T-cell (primary cell): ENCODE measurements at places on chromosomes 16 and 17.

GRCh38 chr17:57701124-57701523, 44.0 kb downstream of the CCDC182 start:
- DNase-seq = no peak

DNA sequence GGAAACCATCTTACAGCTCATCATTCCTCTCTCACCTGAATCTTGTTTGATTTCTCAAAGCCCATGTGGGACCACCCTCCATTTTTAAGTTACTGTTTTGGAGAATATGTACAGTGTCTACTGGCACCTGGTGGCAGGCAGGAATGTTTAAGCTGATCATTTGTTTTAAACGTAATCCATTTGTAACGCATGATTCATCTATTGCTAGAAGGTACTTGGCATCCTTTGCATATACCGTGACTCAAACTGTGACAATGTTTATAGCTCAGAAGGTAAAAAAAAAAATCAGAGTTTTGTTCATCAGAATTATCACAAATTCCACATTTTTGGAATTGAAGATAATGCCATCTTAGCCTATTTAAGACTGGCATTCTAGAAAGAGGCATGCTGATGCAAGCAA, 1007.5 kb upstream of the EEF2KMT start:
- DNase-seq = no peak

- no peak for DNase-seq
Observed at GRCh38 chr17:77458202-77459017, 317.6 kb downstream of the SEC14L1 start.

GRCh38 chr16:20504418-20504817, 53.1 kb downstream of the ACSM2A start:
- no peak for DNase-seq

- no peak for DNase-seq
Observed at GRCh38 chr17:20084621-20085282, 75.6 kb downstream of the SPECC1 start.

DNA sequence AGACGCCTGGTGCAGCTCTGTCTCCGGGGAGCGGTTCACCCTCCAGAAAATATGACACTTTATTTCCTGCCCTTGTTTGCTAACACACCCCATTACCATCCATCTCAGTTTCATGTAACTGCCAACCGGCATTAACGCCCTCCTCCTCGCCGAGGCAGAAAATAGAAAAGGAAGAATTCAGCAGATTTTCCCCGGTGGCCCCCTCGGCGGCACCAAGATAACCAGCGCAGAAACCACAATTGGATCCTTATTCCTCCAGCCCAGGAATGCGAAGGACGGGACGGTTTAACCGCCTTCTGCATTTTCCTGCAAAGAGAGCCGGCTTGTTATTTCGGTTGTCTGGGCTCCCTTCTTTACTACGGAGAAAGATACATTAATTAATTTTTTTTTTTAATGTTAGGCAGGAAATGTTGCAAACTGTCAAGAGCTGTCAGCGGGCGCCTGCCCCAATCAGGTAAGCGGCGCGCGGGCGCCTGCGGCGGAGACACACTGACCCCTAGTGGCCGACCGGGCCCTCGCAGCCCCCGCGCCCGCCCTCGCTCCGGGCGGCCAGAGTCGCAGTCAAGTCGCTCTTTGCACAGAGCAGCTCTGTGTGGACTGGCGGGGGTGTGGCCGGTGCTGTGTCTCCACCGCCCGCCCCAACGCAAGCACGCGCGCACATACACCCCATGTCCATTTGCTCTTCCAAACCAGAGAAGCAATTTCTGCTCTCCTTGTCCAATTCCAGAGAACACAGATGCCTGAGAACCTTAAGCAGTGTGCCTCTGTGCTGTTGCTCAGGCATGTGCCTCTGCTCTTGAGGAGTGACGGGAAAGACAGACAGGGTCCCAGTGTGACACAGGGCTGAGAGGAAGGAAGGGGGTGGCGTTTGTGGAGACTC, 53.6 kb downstream of the C17orf67 start:
- peak; percentile 79 for DNase-seq

GRCh38 chr17:8925141-8925540, 40.4 kb downstream of the PIK3R5 start:
- DNase-seq = no peak

- DNase-seq = no peak
Observed at GRCh38 chr17:43526886-43527648, 19.1 kb downstream of the ETV4 start.

DNA sequence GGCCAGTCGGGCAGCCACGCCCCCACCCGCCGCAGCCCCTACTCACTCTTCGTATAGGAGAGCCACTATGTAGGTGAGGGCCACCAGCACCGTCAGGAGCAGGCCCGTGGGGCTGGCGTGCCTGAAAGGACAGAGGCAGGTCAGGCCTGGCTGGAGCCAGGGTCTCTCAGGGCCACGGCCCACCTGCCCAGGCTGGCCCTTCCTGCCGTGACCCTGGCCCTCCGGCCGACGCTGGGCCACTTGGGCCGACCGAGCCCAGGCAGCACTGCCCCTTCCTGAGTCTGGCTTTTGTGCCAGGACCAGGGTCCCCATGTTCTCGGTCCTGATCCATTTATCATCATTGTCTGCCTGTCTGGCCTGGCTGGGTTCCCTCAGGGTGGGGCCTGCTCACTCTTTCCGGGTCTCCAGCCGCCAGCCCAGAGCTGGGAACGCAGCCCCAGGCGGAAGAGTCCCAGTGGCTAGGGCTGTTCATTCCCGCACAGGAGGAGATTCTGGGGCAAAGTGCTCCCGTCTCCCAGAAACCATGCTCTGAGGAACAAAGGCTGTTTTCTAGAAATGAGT, 10.1 kb upstream of the RASD1 start:
- no peak for DNase-seq

DNA sequence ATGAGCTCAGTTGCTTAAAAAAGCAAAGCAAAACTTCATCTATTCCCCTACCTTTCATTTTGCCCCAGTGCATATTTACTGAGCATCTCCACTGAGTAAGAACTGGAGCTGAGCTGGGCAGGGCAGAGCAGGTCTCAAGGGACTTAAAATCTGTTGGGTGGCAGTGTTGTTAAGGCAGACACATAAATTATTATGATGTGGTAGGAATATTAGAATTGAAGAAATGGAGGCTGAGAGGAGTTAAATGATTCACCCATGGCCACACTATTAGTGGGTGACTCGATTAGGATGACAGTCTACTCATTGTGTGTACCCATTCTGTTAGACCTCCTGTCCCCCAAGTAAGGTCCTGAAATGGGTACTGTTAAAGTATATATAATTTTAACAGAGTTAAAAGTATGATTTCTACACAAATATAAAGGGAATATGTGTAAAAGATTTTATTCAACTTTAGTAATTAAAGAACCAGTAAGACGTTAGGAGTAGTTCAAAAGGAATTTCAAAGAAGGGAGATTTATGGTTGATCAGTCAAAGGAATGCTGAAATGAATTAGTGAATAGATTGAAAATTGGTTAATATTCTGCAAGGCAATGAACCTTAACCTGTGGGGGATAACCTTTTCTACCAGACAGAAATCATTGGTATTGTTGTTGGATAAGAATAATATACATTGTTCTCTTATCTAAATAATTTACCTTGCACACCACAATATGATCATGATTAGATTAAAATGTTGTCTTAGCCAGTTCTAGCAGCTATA, 17.5 kb downstream of the ITGB3 start:
- DNase-seq = no peak

- peak; percentile 67 for DNase-seq
Observed at GRCh38 chr17:30363715-30364202, 15.0 kb upstream of the CPD start.

DNA sequence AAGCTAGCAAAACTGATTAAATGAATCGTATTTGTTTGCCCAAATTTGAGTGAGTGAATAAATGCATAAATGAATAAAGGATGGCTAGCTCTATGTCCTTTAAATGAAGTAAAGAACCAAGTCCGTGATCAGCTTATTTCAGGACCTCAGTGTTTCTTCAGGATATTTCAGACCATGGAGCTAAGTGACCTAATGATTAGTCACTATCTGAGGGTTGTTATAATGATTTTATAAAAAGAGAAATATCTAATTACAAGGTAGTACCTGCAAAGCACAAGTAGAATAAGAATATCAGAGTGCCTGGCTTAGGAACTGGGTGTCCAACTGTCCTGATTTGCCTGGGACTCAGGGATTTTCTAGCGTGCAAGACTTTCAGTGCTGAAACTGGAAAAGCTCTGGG, 12.5 kb downstream of the KCNJ2 start:
- DNase-seq = no peak

DNA sequence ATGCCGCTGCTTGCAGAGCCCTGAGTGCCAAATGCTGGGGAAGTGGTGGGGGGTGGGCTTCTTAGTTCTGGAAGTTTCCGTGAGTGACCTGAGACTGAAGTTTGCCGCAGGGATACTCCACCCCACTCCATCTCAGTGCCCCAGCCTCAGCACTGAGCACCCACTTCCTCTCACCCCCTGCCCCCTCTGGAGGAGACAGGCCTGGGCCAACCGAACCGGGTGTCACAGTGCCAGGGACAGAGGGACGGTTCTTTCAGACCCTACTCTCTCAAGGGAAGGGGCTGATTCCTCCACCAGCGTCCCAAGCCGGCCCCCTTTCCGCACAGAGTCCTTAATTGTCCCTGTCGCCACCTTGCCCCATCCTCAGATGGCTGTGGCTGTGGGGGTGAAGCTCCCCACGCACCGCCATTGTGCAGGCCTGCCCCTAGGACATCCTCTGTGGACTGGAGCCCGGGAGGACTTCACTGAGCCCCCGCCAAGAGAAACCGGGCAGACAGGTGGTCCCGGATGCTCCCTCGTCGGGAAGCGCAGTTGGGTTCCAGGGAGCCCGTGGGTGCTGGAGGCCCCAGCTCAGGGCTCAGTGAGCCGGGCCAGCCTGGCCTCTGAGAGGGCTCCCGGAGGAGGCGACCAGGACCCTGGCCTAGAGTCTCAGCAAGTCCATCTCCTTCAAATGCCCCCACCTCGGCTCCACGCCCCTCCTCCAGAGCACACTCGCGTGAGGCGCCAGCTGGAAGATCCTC, 1.6 kb upstream of the KREMEN2 start:
- DNase-seq = no peak

GRCh38 chr16:77897831-77898605, 109.7 kb downstream of the VAT1L start:
- DNase-seq = no peak

- no peak for DNase-seq
Observed at GRCh38 chr16:35631261-35631945, 2172.0 kb downstream of the TP53TG3F start.

- DNase-seq = no peak
Observed at GRCh38 chr16:88047462-88047861, 96.2 kb downstream of the BANP start.

GRCh38 chr16:66591018-66591417, 11.8 kb downstream of the CMTM2 start:
- DNase-seq = no peak

- no peak for DNase-seq
Observed at GRCh38 chr16:57113042-57113453, 20.7 kb downstream of the CPNE2 start.

DNA sequence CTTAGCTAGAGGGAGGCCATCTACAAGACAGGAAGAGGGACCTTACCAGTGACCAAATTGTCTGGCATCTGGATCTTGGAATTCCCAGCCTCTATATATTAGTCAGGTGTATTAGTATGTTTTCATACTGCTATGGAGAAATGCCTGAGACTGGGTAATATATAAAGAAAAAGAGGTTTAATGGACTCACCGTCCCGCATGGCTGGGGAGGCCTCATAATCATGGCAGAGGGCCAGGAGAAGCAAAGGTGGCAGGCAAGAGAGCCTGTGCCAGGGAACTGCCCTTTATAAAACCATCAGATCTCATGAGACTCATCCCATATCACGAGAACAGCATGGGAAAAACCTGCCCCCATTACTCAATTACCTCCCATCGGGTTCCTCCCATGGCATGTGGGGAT, 500.2 kb downstream of the SHISA9 start:
- DNase-seq = no peak

GRCh38 chr16:59242556-59242955, 508.4 kb upstream of the GOT2 start:
- DNase-seq = no peak

- no peak for DNase-seq
Observed at GRCh38 chr17:12422651-12423050, 243.0 kb upstream of the MYOCD start.

- DNase-seq = no peak
Observed at GRCh38 chr16:53611179-53611696, 92.4 kb downstream of the RPGRIP1L start.

GRCh38 chr16:58127634-58128033, 1.5 kb downstream of the CFAP20 start:
- DNase-seq = no peak

DNA sequence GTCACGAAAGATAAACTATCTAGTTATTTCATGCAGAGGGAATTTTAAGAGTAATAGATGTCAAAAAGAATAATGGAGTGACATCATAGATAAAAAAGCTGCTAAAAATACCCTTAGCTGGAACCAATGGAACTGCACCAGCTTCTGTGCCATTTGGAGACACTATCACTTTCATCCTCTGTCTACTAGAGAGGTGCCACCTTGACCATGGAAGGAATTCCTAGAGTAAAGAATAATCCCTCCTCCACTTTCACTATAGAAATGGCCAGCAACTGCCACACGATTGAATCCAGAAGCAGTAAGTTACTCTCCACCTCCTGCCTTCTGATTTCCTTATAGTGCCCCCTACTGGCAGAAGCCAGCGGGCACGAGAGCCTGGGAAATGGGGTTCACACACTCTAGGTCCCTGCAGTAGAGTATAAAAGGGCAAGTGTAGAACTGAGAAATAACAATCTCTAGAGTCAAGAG, 2.8 kb upstream of the ALDH3A2 start:
- DNase-seq = peak; percentile 45

DNA sequence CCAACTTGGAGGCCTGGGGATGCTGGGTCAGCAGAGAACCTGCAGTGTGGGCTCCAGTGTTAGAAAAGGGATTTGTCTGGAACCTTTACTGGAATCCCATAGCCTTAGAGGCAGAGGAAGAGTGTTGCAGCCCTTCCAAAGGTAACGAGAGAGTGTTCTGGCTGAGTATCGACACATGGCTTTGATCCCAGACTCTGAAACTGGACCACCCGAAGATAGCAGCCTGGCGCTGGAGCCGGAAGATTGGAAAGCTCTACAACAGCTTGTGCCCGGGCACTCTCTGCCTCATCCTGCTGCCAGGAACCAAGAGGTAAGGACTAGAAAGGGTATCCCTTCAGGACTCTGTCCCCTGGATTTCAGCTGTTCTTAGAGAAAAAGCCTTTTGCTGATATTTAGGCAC, 39.7 kb downstream of the REXO5 start:
- DNase-seq = no peak

DNA sequence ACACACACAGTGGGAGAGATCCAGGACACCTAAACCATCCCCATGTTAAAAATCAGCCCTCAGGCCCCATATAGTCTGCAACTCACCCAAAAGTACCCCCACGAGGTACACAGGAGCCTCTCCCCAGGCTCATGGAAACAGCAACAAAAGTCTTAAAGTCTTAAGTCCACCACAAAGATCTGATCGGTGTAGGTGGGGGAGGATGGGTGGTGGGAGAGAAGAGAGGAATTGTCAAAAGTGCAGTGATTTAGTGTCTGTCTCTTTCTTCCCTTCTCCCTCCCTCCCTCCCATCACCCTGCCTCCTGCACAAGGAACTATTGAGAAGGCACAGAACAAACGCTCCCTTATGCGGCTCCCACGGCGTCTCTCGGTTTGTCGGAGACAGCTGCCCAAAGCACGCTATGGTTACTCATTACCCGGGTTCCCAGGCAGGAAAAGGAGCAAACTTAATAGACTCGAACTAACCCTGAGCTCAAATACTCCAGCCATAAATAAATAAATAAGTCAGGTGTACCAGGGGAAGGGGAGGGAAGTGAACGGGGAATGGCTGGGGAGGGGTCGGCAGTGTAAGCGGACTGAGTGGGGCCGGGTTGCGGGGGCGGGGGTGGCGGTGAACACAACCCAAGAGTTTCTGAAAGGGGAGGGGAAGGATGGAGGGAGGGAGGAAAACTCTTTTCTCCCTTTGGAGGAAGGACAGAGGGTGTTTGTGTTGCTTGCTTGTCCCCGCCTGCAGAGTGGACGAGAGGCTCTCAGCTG, 477.4 kb downstream of the SLC39A11 start:
- DNase-seq = no peak
